ENCODE measurements at places on chromosomes 4 and X. TPM values are rescaled to one million over a fixed set of nuclear protein-coding genes. Genes with fewer than 3 reads are reported as not detected.

- DNase-seq: peak; percentile 83
Measured at GRCh38 chrX:109537324-109537665, 651 bp downstream of the NXT2 start.

- DNase-seq: no peak
Measured at GRCh38 chr4:38166082-38166481, 205.9 kb downstream of the PTTG2 start.

IGFBP7 gene
- 2,449 TPM for total RNA-seq

ZNF157 gene
- not detected for total RNA-seq

DNA sequence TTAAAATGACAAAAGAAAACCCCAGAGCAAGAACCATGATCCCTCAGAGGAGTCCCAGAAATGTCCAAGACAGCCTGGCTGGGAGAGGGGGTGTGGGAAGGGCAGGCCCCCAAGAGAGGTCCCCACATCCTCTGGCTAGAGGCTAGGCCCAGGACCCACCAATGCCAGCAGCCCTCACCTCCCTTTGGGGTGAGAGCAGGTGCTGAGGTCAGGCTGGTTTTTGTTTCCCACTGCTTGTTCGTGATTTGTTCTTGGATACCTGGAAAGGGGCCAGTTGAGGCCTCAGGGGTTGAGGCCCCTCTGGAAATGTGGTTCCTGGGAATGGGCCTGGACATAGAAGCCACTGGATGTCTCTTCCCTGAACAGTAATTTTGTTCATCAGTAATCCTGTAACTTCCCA, 2.3 kb upstream of the GRSF1 start:
- no peak for DNase-seq

CDS1 gene
- total RNA-seq: 0.36 TPM

NONO gene
- total RNA-seq: 330 TPM

DNA sequence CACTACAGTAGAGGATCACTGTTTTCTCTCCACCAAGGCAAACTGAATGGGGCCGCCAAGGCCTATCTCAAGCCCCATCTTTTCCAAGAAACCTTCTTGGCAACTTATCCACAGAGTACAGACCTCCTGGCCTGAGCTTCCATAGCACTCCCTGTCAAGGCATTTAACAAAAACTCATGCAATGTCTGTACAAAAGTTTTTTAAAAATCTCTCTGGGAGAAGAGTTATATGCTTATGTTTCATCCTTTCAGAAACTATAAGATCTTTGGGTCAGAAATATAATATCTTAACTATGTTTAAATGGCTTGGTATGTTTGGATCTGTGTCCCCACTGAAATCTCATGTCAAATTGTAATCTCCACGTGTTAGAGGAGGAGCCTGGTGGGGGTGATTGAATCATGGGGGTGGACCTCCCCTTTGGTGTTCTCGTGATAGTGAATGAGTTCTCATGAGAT, 13.6 kb downstream of the ADAMTS3 start:
- no peak for DNase-seq

- DNase-seq: no peak
Measured at GRCh38 chrX:48509245-48509590, 426 bp downstream of the PORCN start.

VCX gene
- total RNA-seq: not detected

DNA sequence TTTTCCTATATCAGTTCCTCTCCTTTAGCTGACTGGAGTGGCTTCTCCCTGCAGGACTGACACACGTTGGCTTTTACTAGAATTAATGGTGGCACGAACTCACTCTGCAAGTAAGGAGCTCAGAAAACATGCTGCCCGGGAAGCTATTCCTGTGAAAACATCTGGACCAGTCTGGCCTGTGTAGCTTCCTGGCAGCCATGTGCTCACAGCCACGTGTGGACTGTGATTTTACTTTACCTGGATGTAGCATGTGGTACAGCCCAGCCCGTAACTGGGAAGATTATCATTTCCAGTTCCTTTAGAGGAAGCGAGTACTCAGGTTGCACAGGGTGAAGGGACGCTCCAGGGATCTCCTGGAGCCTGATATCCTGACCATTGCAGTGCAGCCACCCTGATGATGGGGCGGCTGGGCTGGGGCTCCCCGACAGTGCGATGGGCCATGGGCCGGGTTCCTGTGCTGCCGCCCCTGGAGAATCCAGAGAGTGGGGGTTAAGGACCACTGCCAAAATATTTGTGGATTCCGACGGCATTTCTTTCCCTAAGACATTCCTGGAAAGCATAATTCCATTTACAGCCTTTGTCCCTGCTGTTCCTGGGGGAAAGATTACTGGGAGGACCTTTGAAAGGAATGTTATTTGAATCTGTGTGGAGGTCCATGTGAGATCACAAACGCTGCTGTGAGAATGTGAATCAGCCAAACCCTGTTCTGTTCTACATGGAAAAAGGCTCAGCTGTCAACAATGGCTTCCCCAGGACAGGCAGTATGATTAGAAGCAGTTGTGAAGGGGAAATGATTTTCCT, 35.0 kb downstream of the PROM1 start:
- no peak for DNase-seq
